ENCODE measurements at places on chromosomes 3 and 15.

- no peak for DNase-seq
Measured at GRCh38 chr3:187996609-187997008, 157.3 kb upstream of the LPP start.

DNA sequence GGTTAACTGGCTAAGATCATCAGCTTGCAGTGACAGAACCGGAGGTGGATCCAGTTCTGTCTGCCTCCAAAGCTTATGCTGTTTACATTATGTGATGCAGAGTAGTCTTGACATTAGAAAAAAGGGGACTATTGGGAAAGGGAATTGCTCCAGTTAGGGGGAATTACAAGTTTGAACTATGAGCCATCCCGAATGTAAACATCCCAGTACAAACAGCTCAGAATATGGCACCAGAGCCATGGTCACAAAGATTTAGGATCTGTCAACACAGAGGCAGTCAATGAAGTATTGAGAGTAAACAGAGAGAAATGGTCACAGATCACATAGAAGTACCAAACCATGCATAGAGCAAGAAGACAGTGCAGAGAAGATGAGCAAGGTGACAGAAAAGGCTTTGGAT, 39.8 kb upstream of the CRTC3 start:
- DNase-seq, result no peak

- no peak for DNase-seq
Measured at GRCh38 chr15:99708563-99708962, 24.7 kb downstream of the LYSMD4 start.

DNA sequence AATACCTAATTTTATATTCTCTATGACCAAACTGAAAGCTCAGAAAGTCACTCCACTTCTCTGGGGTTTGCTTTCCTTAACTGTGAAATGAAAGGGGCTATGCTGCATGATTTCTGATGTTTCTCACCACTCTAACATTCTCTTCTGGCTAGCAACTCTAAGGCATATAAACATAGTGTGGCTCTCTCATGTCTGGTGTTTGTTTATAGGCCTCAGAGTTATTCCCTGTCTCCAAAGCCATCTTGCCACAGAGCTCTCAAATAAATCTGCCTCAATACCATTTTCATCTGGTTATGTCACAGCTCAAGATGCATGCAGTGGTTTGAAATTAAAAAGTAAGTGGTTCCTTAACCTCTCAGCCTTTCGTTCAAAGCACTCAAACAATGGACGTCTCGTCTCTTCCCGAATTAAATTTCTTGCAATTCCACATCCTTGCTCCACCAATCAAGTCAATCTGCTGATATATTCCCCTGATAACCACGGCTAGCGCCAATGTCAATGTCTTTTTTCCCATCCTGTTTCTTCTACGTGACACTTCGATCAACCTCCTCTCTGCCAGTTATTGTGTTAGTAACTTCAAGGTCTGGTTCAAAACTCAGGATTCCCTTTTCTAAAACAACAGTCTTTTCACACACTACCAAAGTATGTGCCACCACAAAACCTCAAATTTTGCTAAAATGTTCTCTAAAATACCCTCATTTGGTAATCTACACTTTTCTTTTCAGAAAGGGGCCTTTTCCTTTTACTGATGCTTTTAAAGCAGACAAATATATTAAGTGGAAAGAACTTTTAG, 16.0 kb downstream of the TOMM70 start:
- no peak for DNase-seq

DNA sequence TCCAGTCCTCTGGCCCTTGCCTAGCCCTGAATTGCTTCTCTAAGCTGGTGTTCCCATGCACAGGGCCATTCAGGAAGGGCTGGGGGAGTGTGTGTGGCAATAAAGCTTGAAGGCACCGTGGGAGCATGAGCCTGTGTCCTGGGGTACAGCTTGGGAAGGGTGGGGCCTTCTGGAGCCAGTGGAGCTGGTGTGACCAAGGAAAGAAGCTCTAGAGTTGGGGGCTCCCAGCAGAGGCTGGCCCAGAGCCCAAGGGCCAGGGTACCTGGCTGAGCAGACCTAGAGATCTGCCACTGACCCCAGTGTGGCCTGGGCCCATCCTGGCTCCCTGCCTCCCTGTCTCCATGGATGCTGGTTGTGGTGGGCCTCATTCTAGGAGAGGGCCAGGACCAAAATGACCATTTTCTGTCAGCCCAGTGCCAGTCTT, 8.1 kb downstream of the ABTB1 start:
- DNase-seq, result no peak

Measured in activated CD4-positive, alpha-beta T cell treated with anti-CD3 and anti-CD28 coated beads, Interleukin-10, Interleukin-2, amounts not matched to agents 100 ng/mL and 50 ng/mL, durations not matched to agents 16 hours and 8 hours (primary cell).